NCI-H1417 treated with DMSO at 0.1 percent for 48 hours (cell line): ENCODE measurements at places on chromosomes 5 and 9.

- no peak for DNase-seq
Measured at GRCh38 chr5:31066655-31067328, 126.7 kb upstream of the CDH6 start.

- no peak for DNase-seq
Measured at GRCh38 chr9:14926941-14927624, 16.9 kb upstream of the FREM1 start.

- DNase-seq = no peak
Measured at GRCh38 chr5:531749-532315, 7.6 kb upstream of the SLC9A3 start.

DNA sequence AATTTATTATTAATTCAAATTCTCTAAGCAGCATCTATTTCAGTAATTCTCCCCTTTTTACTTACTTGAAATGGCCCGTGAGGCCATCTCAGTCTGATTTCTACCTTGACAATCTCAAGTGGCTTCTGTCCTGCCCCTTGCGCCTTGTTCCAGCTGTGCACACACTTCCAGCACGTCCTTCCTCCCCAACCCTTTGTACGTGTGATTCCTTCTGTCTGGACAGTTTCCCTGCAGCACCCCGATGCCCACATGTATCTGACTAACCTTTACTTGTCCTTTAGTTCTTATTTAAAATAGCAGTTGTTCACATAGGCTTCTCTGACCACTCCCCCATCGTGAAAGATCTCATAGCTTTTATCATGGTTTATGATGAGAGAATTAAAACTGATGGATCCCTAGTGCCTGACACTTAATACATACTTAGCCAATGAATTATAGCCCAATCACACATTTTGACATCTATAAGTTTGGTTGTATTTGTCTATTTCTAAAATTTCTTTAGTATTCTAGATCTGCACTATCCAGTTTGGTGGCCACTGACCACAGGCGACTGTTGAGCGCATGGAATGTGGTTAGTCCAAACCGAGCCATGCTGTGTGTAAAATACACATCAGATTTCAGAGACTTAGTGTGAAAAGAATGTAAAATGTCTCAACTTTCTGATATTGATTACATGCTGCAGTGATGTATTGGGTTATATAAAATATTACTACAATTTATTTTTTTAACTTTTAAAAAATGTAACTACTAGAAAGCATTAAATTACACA, 14.3 kb downstream of the ZBTB34 start:
- DNase-seq = no peak

GRCh38 chr5:93926831-93927620, 185.6 kb upstream of the POU5F2 start:
- DNase-seq = no peak

- no peak for DNase-seq
Measured at GRCh38 chr5:108696951-108697715, 50.6 kb upstream of the FER start.

- no peak for DNase-seq
Measured at GRCh38 chr9:106310782-106311181, 552.2 kb upstream of the ZNF462 start.

- no peak for DNase-seq
Measured at GRCh38 chr5:107447587-107447986, 223.2 kb downstream of the EFNA5 start.

DNA sequence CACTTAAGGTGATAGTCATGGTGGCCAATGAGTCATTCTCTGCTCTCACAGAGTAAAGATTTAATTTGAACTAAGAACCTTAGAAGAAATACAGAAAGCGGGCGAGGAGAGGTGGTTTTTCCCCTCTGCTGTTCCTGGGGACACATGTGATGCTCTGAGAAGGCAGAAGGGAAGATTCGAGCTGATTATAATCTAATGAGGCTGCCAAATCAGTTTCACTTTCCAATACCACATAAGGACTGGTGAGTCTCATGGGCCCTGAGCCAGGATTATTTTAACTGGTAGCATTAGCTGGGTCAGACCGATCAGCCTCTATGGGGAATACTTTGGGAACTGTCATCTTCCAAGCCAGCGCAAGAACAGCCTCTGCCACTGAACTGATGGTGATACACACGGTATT, 116.5 kb downstream of the SLC1A3 start:
- no peak for DNase-seq

GRCh38 chr9:27497883-27498417, 26.1 kb upstream of the IFNK start:
- DNase-seq = no peak

- no peak for DNase-seq
Measured at GRCh38 chr5:164098979-164099378, 593.6 kb downstream of the MAT2B start.
